ENCODE measurements at places on chromosomes 7 and 10.
A peak's percentile ranks its signal among the peaks of the same experiment; 100 is the strongest.

DNA sequence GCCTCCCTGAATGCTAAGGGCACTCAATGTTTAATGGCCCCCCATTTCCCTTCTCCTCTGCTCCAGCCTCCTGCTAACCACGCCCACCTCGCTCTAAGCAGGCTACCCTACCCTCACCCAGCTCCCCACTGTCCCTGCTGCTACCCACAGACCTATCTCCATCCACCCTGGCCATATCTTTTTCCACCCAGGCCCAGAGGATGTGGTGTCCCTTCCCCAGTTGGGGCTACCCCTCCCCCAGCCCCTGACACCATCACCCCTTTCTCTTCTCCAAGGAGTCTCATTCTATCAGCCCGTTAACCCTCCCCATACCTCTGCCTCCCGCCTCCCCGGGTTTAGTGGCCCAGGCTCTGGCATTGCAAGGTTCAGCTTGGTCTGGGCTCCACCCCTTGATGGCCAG lies 28.9 kb upstream of the PPIF start:
- DNase-seq, result no peak

DNA sequence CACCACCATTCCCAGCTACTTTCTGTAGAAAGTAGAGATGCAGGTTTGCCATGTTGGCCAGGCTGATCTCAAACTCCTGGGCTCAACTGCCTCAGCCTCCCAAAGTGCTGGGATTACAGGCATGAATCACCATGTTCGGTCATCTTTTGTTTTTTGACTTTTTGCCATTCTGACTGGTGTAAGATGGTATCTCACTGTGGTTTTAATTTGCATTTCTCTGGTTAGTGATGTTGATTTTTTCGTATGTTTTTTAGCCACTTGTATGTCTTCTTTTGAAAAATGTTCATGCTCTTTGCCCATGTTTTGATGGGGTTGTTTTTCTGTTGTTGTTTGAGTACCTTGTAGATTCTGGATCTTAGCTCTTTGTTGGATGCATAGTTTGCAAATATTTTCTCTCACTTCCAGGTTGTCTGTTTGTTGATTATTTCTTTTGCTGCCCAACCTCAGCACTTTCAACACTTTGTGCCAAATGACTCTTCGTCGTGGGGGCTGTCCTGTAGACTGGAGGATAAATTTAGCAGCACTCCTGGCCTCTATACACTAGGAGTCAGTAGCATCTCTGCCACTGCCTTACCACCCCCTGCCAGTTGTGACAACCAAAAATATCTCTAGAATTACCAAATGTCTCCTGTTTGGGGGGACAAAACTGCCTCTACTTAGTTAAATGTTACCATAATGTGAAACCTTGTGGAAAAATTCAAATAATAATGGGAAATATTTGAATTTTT lies 6.5 kb upstream of the CPED1 start:
- DNase-seq, result no peak

DNA sequence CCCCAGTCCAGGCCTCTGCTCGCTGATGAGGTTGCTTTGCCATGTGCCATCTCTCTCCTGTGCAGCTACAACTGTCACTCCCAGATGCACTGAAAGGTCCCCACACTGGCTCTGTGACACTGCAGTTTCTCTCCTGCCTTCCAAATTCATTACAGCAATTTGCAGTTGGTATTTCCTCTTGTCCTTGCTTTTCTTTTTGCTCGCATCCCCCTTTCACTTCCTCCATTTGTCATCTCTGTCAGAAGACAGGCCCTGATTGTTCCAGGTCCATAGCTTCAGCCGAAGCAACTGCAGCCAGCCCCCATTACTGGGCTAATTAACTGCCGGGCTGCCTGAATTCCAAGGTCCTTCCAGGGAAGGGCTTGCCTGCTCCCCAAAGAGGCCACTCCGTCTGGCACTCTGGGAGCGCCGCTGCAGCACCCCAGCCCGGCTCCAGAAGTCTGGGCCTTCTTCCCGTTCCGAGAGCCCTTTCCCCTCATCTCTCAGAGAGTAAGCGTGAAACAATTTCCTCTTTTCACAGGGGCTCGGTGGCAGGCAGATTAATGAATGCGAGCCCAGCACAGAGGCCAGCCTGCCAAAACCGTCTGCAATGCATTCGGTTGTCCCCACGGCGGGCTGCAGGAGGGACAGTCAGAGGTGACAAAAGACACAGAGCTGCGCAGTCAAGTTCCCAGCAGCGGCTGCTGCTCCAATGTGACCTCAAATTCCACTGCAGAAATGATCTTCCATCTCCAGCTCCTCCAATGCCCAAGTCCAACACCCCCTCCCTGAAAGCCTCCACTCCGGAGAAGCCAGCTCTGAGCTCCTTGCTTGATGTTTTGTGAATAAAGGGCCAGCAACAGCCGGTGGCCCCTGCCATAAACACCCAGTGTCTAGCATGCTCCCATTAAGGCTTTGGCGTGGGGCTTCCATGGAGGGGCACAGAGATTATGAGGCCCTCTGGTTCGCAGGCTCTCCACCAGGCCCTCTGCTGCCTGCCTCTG lies 279.4 kb upstream of the HABP2 start:
- no peak for DNase-seq

DNA sequence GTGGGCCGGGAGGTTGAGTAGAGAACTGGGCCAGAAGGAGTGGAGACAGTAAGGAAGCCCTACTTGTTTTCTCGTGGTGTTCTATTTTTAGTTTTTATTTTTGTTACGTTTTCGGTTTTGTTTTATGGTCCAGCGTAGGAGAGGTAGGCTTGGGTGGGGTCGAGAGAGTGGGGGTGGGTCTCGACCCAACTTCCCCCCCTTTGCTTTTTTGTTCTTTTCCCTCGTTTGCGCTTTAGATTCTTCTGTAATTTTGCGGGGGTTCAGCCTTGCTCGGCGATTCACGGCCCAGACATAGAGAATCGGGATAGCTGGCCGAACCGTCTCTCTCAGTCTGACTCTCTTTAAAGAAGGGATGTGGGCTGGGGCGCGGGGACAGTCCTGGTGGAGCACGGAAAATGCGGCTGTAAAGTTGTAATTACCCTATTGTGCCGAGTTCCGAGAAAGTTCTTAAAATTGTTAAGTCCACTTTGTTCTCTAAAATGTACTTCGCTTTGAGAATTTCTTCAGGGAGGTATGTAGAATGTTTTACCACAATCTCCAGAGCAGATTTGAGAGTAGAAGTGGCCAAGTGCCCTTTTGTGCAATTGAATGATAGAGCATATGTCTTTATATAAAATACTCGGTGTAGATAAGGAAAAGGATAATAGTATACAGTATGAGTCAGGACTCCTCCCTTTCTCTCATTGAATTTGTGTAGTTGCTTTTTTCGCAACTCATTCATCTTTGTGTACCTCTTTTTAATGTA lies 816 bp downstream of the DMTF1 start:
- peak; percentile 29 for DNase-seq

GRCh38 chr7:64870656-64871055 lies 32.4 kb upstream of the ZNF273 start:
- no peak for DNase-seq

DNA sequence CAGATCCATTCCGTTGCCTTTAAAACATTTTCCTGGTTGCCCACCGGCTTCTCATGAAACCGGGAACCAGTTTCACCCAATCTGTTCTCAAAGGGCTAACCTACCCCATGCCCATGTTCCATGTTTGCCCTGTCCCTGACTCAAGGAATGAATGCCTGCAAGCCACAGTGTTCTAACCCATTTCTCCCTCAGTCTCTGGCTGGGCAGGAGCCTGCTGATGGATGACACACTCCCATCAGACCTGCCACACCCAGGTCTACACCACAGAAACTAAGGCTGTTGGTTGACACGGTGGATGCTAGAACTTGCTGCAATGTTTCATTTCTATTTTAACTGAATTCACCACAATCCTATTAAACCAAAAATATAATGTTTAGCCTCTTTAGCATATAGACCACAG lies 15.6 kb downstream of the CLRN3 start:
- no peak for DNase-seq

GRCh38 chr7:19674266-19674960 lies 34.4 kb downstream of the POLR1F start:
- DNase-seq, result no peak

GRCh38 chr10:100881556-100882213 lies 31.1 kb upstream of the SLF2 start:
- no peak for DNase-seq

DNA sequence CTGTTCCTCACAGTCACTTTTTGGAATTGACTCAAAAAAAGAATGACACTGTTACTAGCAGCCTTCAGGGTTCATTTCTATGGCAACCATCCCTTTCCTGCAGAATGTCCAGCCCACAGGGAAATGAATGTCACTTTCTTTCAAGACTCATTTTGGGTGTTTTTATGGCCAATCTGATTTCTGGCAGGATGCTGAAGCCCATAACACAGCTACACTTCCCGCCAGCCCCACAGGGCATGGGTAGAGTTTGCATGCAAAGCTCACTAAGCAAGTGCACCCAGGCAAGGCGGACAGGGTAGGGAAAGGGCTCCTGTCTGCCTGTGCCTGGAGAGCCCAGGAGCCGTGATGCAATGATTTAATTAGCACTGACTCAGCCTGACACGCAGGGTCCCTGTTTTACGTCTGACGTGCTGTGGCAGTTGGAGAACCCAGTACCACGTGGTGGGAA lies 26.1 kb upstream of the GPAM start:
- DNase-seq, result no peak

GRCh38 chr10:18145652-18146051 lies 5.4 kb downstream of the CACNB2 start:
- no peak for DNase-seq

DNA sequence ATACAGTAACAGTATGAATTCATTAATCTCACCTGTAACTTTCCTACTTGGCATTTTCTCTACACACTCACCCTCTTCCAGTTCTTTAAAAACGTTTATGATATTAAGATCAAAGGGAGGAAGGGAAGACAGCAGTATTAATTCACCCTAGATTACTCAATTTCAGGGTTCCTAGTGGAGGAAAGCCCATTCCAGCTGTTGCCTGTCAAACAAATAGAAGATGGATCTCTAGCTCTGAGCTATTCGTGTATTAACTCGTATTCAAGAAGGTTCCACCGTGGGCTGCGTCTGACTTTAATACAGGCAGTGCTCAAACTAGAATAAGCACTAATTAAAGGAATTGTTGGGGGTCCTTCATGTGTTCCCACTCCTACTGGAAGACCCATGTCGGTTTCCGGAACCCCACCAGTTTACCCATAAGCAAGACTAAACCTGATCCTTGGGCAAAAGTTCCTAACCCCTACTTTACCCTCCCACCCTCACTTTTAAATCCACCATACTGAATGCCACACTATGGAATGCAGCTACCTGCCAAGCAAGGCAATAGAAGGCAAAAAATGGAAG lies 2.1 kb downstream of the NANOS1 start:
- DNase-seq, result no peak

GRCh38 chr10:4704034-4704545 lies 121.9 kb upstream of the AKR1E2 start:
- DNase-seq, result no peak

DNA sequence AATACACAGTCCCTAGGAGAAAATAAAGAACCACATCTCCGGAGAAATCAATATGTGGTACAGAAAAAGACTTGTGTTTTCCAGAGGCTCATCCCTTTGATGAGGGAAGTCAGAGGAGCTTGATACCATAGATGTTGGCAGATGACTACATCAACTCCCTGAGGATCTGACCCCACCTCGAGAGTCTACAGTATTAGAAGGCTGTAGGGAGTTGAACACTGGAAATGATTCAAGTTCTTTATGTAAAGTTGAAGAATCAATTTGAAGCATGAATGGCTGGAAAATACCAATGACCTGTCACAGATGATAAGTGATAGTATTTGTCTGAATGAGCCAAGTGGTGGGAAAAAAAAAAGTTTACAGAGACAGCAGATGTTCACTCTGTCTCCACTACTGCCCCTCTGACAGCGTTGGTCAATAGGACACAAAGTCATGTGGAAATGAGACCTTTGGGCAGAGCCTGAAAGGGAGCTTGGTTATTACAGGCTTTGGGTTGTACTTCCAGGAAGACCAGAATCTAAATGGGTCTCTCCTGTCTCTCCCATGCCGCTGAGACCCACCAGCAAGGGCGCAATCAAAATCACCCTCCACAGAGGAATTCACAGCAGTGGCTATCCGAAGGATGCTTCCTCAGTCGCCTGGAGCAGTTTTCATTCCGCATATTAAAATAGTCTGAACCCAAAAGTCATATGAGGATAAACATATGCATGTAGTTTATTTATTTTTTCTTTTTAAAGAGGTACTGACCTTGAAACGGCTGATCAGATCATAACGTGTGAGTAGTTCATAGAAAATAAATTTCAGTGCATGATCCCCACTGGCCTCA lies 185.7 kb downstream of the PPP1R17 start:
- DNase-seq, result no peak

DNA sequence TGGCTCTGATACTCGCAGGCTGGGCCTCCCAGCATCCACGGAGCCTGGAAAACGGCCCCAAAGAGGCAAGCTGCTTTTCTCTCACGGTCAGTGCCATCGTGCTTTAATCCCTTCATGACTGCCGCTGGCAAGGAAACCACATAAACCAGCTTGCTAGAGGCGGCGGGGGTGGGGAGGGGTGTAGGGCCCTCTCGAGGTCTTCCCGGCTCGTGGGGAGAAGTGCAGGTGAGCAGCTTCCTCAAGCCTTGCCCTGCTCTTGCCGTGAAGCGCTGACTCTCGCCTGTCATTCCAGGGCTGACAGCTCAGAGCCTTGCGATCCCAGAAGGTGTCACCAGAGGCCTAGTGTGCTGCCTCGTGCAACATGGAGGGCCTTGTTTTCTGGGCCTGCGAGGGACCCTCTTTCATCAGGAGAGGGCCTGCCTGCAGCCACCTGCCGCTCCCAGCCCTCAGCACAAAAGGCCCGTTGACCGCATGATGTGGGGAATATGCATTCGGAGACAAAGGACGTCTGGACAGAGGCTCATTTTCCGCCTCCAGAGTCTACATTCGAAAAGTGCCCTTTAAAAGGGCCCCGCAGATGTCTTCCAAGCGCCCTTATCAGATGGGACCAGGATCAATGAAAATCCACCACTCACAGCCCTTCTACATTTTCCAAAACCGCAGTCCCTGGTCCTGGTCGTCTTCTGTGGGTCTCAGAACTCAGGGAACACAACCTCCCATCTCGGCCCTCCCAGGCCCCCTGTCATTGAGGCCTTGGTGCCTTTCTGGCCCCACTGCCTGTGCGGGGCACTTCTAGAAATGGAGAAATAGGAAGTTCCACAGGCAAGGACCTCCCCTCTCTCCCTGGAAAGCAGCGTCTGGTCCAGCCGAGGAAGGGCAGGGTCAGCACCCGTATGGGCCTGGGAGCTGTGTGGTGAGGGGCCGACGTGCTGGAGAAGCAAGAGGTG lies 58.7 kb downstream of the ZRANB1 start:
- no peak for DNase-seq

DNA sequence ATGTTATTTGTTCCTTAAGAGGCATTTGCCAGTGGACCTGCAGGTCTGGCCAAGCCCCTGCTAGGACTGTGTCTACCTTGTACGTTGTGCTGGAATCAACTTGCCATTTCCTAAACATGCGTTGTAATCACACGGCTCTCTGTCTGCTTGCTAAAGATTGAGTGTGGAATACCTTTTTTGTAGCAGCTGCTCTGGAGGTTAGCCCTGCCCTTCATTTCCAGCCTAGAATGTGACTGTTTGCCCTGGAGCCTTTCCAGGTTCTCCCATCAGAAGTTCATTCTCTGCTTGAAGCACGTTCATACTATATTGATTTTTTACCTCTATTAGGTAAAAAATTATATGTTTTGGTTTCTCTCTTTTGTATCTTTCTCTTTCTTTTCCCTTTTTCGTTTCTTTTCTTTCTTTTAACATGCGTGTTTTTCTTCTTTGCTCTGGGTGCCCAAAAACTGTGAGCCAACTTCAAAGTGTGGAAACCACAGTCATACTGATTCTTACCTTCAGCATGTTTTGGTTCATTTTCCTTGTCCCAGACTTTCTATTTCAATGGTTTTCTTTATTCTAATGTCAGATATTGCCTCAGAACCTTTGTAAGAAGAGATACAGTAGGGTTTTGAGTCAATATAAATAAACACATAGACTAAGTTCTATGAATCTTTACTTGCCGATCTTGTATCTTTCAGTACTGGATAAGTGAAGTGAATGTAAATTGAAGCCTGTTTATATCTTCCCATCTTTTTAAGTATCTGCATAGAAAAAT lies 111.9 kb upstream of the RPA3 start:
- peak; percentile 44 for DNase-seq
